ENCODE measurements at places on chromosomes 7 and 10.
A peak's percentile ranks its signal among the peaks of the same experiment; 100 is the strongest.

DNA sequence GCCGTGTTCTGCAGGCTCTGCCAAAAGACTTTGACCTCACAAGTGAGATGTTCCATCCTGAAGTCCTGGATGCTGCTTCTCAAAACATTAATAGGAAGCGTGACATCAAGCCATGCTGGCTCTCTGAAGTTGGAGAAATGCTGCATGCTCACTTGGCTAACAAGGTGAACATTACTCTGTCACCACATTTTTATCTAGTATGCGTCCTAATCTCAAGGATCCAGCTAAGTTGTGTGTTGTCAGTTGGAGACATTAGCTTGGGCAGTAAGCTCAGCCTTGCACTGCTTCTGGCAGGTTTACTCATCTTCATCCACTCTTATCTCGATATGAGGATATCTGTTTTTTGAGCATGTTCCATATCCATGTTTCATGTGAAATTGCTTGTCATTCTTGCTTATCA is 165.2 kb downstream of the SDK1 start:
- DNase-seq, result no peak

DNA sequence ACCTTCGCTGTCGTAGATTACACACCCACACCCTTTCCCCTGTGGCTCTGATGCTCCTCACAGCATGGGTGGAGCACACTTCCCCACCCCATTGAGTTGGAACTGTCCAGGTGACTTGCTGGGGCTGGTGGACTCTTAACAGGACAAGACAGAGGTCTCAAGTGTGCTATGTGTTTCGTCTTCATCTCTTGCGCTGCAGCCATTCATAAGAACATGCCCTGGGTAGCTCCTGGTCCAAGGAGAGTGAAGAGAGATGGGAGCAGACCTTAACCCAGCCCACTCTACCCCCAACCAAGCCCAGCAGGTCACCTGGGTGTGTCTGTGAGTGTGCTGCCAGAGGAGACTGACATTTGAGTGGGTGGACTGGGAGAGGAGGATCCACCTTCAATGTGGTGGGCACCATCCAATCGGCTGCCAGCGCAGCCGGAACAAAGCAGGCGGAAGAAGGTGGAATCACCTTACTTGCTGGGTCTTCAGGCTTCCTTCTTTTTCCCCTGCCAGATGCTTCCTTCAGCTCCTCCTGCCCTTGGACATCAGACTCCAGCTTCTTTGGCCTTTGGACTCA is 112.4 kb downstream of the HTR5A start:
- no peak for DNase-seq

DNA sequence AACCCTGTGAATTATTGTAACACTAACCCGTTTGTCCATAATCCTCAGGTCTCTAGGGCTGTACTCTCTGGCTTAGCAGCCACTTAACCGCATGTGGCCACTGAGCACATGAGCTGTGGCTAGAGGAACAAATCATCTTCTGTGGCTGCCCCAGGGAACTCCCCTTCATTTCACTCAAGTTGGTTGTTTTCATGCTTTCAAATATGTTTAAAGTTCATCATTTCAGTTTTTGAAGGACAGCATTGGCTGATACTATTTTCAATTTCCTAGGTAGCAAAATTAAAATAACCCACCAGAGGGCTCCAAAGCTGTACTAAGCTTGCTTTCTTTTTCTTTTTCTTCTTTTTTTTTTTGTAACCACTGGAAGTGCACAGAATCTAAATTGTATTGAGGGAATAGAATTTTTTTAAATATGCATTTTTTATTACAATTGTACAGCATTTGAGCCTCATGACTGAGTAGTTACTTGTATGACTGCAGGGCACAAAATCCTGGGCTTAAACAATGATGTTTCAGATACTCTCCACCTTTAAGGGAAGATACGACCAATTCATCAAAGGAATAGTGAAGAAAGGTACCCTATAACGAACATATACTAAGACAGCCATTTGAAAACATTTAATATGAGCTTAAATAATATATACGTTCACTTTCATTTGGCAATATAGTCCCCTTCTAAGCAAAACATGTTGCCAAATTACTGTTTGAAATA is 38.6 kb downstream of the MRC1 start:
- peak; percentile 6 for DNase-seq

DNA sequence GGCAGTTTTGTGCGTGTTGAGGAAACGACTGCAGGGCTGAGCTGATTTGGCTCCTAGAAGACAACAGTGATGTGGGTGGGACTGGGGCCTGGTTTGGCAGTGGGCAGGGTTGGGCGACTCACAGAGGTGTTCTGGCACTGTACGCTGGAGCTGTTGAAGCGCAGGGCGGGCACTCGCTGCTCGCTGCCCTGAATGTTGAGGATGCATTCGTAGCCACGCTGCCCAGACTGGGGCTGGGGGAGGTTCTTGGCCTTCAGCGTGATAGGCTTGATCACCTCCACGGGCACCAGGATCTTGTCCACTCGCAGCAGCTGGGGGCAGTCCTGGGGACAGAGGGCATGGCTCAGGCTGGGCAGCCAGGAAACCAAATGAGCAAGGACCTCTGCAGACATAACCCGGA is 365.4 kb downstream of the PLXNA4 start:
- no peak for DNase-seq

- DNase-seq, result no peak
Measured at GRCh38 chr7:75663302-75663907, 75.3 kb downstream of the HIP1 start.

DNA sequence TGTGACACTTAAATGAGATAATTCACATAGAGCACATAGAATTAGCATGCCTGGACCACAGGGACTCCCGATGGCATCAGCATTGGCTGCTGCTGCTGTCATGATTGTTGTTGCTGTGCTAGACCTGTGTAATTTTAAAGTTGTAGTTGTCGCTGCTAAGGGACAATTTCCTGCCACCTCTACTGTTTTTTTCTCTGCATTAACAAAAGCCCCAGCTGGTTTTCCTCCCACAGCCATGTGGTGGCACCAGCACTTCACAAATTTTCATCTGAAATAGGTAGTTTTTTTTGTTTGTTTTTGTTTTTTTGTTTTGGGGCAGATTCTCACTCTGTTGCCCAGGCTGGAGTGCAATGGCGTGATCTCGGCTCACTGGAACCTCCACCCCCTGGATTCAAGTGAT is 25.4 kb upstream of the PRXL2A start:
- DNase-seq, result peak; percentile 41

DNA sequence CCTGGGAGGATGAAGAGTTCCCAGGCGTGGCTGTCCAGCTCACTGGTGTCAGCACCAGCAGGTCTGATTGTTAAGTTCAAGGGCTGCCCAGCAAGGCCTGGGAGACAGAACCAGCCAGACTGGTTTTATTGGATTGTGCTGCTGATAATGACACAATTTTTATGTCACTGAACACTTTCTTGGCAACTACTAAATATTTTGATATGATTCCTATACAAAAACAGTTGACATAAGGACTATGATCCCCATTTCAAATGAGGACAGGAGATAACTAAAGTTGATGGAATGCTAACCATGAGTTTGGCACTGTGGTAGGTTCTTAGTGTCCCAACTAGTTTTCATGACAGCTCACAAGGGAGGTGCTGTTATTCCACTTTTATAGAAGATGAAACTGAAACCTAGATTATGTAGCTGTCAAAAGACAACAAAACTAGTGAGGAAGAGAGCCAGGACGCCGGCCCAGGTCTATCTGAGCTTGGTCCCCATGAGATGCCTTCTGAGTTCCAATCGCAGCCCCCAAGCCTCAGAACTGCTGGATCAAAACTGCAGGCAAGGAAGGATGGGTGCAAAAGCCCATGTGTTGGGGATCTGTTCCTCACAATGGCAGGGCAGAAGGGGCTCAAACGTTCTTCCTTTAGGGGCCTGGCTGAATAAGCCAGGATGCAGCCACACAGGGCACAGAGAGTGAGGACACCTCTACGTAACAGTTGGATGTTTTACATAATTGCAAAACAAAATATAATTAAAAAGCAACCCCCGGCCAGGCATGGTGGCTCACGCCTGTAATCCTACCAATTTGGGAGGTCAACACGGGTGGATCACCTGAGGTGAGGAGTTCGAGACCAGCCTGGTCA is 52.8 kb downstream of the COBL start:
- DNase-seq, result no peak

GRCh38 chr7:4742051-4742573 is 33.3 kb upstream of the AP5Z1 start:
- DNase-seq, result no peak

DNA sequence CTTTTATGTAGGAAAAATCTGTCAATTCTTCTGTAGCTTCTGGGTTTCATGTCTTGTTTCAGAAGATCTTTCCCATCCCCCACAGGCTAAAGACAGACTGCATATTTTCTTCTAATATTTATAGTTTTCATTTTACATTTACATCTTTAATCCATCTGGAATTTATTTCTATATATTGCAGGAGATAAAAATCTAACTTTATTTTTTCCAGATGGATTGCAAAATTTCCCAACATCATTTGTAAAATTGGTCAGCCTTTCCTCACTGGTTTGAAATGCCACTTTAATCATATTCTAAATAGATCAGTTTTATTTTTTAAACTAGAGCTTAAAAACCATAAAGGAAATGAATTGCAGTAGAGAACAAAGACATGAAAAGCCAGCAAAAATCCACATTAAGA is 46.9 kb downstream of the TMEM26 start:
- no peak for DNase-seq

DNA sequence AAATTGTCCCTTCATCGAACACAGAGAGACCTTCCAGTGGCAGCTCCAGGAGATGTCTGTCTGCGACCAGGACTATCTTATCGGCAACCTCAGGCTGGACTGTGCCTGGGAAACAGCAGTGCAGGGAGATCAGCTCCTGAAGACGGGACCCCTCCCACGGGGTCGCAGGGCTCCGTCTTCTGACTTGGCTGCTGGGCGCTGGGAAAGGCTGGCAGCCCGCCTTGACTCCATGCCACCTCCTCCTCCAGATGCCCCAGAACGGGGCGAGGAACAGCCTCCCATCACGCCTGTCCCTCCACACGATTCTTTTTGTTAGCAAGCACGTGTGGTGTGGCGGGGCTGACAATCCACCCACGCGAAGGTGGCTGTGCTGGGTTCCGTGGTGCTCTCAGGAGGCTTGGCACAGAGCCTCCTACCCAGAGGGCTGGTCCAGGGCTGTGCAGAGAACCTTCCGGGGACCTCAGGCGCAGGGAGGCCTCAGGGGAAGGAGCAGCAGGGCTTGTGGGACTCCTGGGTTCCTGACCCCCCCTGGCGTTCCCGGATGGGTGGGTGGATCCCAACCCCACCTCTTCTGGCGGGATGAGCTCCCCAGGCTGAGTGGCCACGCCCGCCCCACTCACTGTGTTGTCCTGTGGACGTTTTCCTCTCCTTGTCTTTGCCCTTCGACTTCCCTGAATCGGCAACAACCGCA is 47.6 kb upstream of the NKX6-2 start:
- no peak for DNase-seq

- no peak for DNase-seq
Measured at GRCh38 chr10:97347317-97347716, 12.8 kb upstream of the FRAT2 start.

- no peak for DNase-seq
Measured at GRCh38 chr10:3813267-3813666, 28.3 kb upstream of the KLF6 start.

DNA sequence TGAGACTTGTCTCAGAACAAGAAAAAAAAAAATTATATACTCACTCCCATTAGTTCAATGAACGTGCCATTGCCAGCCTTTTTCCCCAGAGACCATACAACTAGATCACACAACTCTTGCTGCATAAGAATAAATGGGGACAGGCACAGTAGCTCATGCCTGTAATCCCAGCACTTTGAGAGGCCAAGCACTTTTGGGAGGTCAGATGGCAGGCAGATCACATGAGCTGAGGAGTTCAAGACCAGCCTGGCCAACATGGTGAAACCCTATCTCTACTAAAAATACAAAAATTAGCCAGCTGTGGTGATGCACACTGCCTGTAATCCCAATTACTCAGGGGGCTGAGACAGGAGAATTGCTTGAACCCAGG is 13.6 kb downstream of the PDLIM1 start:
- DNase-seq, result no peak

DNA sequence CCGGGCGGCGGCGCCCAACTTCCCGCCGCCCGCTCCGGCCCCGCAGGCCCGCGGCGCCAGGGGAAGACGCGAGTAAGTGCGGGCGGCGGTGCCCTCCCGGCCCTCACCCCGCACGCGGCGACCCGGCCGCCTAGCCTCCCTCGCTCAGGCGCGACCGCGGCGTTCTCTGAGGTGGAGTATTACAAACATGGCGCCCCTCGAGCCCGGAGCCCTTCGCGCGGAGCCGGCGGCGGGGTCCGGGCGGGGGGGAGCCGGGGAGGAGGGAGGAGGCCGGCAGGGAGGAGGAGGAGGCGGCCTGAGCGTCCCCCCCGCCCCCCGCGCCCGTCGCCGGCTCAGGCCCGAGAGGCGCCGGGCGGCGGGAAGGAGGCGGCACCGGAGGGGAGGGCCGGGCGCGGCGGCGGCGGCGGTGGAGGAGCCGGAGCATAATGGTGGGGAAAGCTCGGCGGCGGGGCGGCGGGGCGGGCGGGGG is at the start of gene ZMYND11:
TSS of gene ZMYND11 (plus strand) at position 324 of the 469 bp plus-strand sequence. CDS start 44,558 bp downstream, outside the sequence.
- DNase-seq, result no peak

GRCh38 chr10:71746344-71747037 is 26.8 kb downstream of the VSIR start:
- DNase-seq, result peak; percentile 84

DNA sequence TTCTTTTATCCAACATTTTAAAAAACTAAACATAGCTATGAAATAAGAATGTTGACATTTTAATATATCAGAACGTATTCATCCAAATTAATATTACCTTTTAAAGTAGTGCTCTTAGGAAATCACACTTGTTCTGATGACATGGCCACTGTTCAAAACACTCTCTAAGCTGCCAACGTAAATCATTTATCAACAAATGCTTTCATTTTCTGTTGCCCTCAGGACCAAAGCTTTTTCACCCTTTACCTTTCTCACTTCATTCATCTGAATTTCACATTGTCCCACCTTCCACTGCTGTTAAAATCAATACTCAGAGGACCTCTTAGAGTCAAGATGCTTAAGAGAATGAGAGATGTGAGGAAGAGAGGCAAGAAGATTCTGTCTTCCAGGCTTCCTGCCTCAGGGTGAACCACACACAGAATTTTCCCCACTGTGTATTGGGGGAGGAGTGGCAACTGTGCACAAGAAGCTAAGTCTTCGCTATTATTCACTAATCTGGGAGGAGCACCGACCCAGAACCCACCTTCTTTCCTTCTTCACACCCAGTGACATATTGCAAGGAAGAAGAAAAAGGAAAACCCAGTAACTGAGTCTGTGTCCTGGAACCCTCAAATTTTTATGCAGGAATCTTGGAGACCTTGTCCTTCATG is 21.0 kb downstream of the HIBADH start:
- DNase-seq, result no peak

- DNase-seq, result no peak
Measured at GRCh38 chr10:35855155-35855947, 213.3 kb upstream of the FZD8 start.

GRCh38 chr7:147992698-147993097 is 597.9 kb upstream of the C7orf33 start:
- no peak for DNase-seq

DNA sequence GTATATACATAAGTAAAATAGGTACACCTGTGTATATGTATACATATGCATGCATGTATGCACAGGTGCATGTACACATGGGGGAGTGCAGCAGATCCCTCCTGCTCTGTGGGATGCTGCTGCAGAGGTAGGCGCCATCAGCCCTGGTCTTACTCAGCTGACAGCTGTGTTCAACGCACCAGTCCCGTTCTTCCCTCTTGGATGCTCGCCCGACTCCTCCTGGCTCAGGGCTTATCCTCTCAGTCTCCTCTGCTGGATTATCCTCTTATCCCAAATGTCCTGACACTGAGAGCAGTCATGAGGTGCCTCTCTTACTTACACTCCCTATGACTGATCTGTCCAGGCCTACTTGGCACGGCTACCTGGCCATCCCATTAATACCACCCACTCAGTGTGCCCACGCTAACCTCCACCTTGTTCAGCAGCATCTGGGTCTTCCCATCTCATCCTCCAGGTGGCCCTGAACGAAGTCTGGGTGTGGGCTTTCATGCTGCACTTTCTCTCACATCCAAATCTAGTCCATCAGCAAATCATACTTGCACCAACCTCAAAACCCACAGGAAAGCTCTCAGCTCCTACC is 357.1 kb downstream of the TCERG1L start:
- DNase-seq, result no peak
